ENCODE measurements at places on chromosomes 12 and 14.
A peak's percentile ranks its signal among the peaks of the same experiment; 100 is the strongest.

DNA sequence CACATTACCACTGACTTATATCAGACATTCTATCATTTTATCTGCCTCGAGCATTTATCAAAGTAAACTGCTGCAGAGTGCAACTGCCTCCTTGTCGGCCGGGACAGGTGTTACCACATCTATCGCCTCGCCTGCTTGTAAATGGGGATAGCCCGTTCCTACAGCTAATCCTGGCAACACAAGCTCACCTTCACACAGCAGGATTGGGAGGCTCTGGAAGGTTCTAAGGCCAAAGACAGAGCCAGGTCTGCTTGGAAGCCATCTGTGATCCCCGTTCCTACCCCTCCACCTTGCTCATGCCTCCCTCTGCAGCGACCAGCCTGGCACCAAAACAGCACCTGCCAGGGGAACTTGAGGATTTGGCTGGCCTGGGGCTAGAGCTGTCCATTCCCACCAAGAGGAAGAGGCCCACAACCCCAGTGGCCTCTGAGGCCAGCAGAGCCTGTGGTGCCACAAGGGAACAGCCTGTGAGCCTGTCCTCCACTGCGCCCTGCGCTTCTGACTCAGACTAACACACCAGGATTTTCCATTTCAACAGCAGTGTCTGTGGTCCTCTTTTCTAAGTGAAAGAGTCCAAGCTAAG lies 114.8 kb upstream of the DIO3 start:
- no peak for DNase-seq

GRCh38 chr14:68039593-68039992 lies 220.0 kb downstream of the RAD51B start:
- DNase-seq = no peak

- DNase-seq = no peak
Observed at GRCh38 chr12:68768431-68768939, 22.5 kb downstream of the SLC35E3 start.

GRCh38 chr12:81084811-81085350 lies 7.0 kb downstream of the ACSS3 start:
- DNase-seq = no peak

- peak; percentile 18 for DNase-seq
Observed at GRCh38 chr12:58452546-58452945, 467.8 kb downstream of the LRIG3 start.

GRCh38 chr12:91896286-91897024 lies 249.2 kb downstream of the BTG1 start:
- DNase-seq = no peak

- DNase-seq = peak; percentile 74
Observed at GRCh38 chr12:18723752-18724151, 14.1 kb downstream of the PLCZ1 start.

- DNase-seq = peak; percentile 72
Observed at GRCh38 chr14:61188978-61189808, 91.9 kb downstream of the TMEM30B start.

DNA sequence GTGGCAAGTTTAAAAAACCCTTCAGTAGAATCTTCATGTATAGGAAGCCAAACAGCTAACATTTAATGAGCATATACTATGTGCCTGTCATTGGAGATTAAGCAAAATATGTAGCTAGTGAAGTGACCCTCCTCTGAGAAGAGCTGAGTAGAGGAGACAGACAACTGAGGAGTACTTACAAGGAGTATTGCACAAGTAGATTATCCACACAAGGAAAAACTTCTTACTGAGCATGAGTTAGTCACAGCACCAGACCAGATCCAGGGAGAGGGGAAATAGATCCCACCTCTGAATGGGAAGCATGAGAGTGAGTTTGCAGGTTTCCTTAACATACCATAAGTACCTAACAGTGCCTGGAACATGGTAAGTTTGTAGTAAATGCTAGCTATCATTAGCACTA lies 33.0 kb downstream of the FRMD6 start:
- no peak for DNase-seq

- peak; percentile 42 for DNase-seq
Observed at GRCh38 chr14:76710056-76711010, 50.9 kb upstream of the VASH1 start.

DNA sequence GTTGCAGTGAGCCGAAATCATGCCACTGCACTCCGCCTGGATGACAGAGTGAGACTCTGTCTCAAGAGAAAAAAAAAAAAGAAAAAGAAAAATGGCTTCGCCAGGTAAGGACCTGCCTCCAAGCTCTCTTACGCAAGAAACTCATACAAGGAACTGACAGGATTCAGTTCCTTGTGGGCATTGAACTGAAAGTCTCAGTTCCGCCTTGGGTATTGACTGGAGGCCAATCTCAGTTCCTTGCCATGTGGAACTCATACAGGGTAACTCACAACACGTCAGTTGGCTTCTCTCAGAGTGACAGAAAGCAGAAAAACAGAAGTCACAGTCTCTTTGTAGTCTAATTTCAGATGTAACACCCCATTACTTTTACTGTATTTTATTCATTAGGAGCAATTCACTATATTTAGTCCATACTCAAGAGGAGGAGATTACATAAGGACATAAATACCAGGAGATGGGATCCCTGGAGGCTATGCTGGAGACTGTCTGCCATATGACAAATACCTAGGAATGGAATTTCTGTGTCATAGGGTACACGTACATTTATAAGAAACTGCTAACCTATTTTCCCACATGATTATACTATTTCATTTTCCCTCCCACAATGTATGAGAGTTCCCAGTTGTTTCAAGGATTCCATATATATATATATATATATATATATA lies 11.4 kb upstream of the NOPCHAP1 start:
- DNase-seq = peak; percentile 74

- DNase-seq = peak; percentile 24
Observed at GRCh38 chr14:100067971-100068959, 3.0 kb downstream of the EVL start.

GRCh38 chr14:89479802-89480201 lies 62.8 kb upstream of the FOXN3 start:
- no peak for DNase-seq

- no peak for DNase-seq
Observed at GRCh38 chr14:79331830-79332229, 879.5 kb downstream of the DIO2 start.

DNA sequence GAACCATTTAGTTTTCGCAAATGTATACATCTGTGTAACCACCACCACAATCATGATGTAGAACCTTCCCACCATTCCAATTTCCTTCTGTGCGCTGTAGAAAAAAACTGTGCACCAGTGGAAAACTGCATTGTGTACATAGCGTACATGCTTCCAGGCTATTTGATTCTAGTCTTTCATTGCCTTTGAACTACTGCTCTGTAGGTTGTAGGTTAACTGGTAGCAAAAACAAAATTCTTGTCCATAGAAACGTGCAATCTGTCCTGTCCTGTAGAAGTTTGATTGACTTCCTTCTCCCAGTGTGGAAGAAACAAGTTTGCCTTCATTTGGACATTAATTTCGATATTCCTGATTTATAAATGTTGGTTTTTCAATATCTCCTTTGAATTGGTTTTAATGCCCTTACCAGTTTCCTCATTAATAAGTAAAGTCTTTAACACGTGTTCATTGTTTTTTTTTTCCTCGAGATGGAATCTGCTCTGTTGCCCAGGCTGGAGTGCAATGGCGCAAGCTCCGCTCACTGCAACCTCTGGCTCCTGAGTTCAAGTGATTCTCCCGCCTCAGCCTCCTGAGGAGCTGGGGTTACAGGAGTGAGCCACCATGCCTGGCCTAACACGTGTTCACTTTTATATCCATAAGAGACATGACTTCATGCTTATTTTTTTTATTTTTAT lies 3.6 kb upstream of the ISM2 start:
- DNase-seq = no peak

DNA sequence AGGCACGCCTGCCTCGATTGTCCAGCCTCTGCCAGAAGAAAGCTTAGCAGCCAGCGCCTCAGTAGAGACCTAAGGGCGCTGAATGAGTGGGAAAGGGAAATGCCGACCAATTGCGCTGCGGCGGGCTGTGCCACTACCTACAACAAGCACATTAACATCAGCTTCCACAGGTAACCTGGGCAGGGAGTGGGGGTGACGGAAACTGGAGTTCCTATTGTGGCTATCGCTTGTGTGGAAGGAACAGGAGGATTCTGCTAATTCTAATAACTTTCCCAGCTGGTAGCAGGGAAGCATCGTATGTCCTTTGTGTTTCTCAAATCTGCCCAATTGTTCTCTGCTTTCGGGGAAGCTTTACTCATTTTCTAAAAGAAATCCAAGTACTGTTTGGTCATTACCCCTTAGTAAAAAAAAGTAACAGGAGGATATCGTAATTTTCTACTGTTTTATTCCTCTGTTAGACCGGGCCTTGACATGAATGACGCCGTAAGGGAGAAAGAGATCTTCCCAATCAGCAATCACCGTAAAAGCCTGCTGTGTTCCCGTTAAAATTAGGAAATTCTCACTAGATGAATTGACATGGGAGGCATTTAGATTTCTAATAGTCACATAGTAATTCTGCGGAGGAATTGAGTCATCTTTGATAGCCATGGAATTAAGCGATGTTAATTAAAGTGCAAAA lies 449 bp downstream of the THAP2 start:
- DNase-seq = no peak

- DNase-seq = no peak
Observed at GRCh38 chr14:67557656-67558055, 24.6 kb downstream of the PLEKHH1 start.

- no peak for DNase-seq
Observed at GRCh38 chr14:90429754-90430153, 32.9 kb downstream of the CALM1 start.

DNA sequence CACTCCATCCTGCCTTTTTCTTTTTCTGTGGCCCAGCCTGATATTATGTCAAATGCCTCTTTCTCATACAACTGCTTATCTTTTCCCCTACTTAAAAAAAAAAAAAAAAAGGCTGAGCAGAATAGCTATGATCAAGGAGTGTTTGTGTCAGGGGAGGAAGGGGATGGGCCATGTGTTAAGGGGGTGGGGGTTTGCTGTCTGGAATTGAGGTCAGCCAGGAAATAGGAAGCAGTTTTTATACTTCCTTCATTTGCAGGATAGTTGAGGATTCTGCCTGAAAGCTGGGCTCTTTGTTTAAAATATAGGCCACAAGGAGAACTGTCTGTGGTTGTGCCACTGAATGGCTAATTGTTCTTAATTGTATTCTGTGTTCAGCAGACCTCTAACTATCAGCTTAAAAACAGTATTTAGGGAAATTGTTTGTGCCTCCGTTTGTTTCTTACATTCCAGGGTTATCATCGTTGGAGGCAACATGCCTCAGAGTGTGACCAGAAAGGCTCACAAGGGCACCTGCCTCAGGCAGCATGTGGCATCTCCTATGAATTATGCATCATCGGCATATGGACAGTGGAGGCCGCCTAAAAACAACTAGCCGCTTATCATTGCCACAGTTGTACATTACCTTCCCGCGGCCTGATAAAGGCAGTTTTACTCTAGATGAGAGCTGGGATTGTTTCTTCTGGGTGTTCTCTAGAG lies 96.0 kb downstream of the SRGAP1 start:
- DNase-seq = peak; percentile 42

DNA sequence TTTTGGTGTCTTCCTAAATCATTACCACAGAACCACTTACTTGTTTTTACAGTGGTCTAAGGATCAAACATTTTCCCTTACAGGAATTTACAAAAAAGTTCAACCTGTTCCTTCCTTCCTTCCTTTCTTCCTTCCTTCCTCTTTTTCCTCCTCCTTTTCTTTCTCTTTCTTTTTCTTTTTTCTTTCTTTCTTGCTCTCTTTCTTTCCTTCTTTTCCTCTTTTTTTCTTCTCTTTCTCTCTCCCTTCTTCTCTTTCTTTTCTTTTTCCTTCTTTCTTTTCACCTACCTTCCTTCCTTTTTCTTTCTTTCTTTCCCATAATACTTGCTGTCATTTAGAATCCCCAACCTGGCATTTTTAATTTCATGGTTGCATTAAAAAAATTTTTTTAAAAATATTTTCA lies 59.2 kb upstream of the PPP4R3A start:
- no peak for DNase-seq

DNA sequence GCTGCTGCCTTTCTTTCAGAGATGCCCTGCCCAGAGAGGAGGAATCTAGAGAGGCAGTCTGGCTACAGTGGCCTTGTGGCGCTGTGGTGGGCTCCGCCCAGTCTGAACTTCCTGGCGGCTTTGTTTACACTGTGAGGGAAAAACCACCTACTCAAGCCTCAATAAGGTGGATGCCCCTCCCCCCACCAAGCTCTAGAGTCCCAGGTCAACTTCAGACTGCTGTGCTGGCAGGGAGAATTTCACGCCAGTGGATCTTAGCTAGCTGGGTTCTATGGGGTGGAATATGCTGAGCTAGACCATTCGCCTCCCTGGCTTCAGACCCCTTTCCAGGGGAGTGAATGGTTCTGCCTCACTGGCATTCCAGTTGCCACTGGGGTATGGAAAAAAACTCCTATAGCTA lies 25.6 kb downstream of the SPATA7 start:
- no peak for DNase-seq

- peak; percentile 34 for DNase-seq
Observed at GRCh38 chr12:117528538-117528937, 167.1 kb upstream of the NOS1 start.

DNA sequence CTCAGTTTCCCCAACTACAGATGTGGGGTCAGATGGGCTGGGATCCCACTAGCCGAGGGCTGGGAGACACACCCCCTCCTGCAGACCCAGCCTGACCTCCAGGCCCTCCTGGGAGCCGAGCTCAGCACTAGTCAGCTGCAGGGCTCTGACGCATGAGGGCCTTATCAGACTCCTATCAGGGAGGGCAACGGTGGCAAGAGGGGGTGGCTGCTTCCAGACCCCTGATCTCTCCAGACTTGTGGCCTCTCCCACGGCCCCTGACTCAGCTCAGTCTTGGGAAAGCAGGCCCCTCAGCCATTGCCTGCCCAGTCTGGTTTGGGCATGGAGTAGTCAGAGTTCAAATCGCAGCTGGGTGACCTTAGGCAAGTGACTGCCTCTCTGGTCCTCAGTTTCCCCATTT lies 2.5 kb downstream of the RASAL1 start:
- DNase-seq = no peak

GRCh38 chr14:28780843-28781820 lies 14.5 kb downstream of the FOXG1 start:
- no peak for DNase-seq

DNA sequence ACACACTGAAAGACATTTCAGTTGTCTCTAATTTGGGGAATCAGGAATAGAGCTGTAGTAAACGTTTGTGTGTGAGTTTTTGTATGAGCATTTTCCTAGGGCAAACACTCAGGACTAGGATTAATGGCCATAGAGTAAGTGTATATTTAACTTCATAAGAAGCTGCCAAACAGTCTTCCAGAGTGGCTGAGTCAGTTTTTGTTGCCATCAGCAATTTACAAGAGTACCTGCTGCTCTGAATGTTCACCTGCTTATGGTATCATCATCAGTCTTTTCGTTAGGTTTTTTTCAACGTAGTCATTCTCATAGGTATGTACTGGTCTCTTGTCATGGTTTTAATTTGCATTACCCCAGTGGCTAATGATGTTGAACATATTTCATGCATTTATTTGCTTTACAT lies 30.6 kb upstream of the TRHDE start:
- no peak for DNase-seq

- DNase-seq = no peak
Observed at GRCh38 chr12:105431537-105432100, 101.1 kb downstream of the C12orf75 start.

GRCh38 chr12:104469523-104469922 lies 12.8 kb downstream of the CHST11 start:
- DNase-seq = no peak

Data from RPMI7951 (cell line).